Cardiac atrium fibroblast (primary cell): ENCODE measurements at places on chromosomes 6 and 20. TPM values are rescaled to one million over a fixed set of nuclear protein-coding genes. Genes with fewer than 3 reads are reported as not detected.

The ZNF391 gene
- total RNA-seq: 0.90 and 1.3 TPM in 2 replicates

The FAM217A gene
- total RNA-seq: not detected in 2 replicates

The RSPO3 gene
- not detected in 2 replicates for total RNA-seq

The FOXQ1 gene
- not detected in 2 replicates for total RNA-seq

The SEL1L2 gene
- not detected in 2 replicates for total RNA-seq

The NKX2-2 gene
- not detected in 2 replicates for total RNA-seq

The MRAP2 gene
- total RNA-seq: 0.36 and 0.49 TPM in 2 replicates

The EEF1A2 gene
- 2.4 and 2.5 TPM in 2 replicates for total RNA-seq

The IPCEF1 gene
- not detected in 2 replicates for total RNA-seq

The BLTP3A gene
- 2.9 and 3.6 TPM in 2 replicates for total RNA-seq

The PROKR2 gene
- total RNA-seq: not detected in 2 replicates

The FAM209B gene
- total RNA-seq: not detected in 2 replicates

The MAD2L1BP gene
- 24.2 and 37.6 TPM in 2 replicates for total RNA-seq

The MLN gene
- not detected in 2 replicates for total RNA-seq

The PPP1R14C gene
- 2.2 and 7.8 TPM in 2 replicates for total RNA-seq

The BPIFB2 gene
- not detected in 2 replicates for total RNA-seq

The CCN6 gene
- 0.16 TPM in 1 of 2 replicates, not detected in the other for total RNA-seq

The DEK gene
- total RNA-seq: 37.7 and 41.5 TPM in 2 replicates

The TASP1 gene
- total RNA-seq: 7.0 and 7.5 TPM in 2 replicates

The HDDC2 gene
- total RNA-seq: 56.0 and 57.2 TPM in 2 replicates

The SHLD1 gene
- total RNA-seq: 0.72 and 2.8 TPM in 2 replicates

The SDHAF4 gene
- total RNA-seq: 10.1 and 12.5 TPM in 2 replicates

The CFB gene
- total RNA-seq: 12.6 and 103 TPM in 2 replicates

The CNBD2 gene
- total RNA-seq: 0.54 and 2.1 TPM in 2 replicates

The HELZ2 gene
- total RNA-seq: 24.0 and 33.4 TPM in 2 replicates

The FAM83C gene
- not detected in 2 replicates for total RNA-seq

The HTR1E gene
- total RNA-seq: not detected in 2 replicates
